ENCODE measurements at places on chromosomes 3 and 15. TPM values are rescaled to one million over a fixed set of nuclear protein-coding genes. Genes with fewer than 3 reads are reported as not detected.

SCG3 gene
- not detected for total RNA-seq

IQCF5 gene
- not detected for total RNA-seq

ADAMTSL3 gene
- total RNA-seq = not detected

FOXL2 gene
- not detected for total RNA-seq

DNA sequence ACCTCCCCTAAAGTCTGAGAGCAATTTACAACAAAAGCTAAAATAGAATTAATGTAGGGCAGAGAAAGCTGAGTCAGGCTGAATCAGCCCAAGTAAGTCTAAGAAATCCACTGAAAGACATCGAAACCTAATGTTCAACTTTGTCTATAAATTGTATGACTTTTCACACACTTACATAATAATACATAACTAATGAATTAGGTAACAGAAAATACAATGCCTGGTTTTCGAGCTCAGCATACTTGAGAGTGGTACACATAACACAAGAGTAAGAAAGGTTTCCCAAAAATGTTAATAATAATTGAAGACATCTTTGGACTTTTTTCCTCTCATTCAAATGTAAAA is 55.3 kb upstream of the VGLL4 start:
- no peak for DNase-seq

GRCh38 chr3:105984837-105985236 is 116.0 kb upstream of the CBLB start:
- no peak for DNase-seq

- no peak for DNase-seq
These were observed 40.5 kb downstream of the TGM4 start for GRCh38 chr3:44914936-44915335.

- DNase-seq = no peak
These were observed 80.9 kb upstream of the RASGRF1 start for GRCh38 chr15:79171320-79172031.

- no peak for DNase-seq
These were observed 842 bp downstream of the FSTL1 start for GRCh38 chr3:120449701-120450599.
